Stimulated activated CD8-positive, alpha-beta memory T cell treated with anti-CD3 and anti-CD28 coated beads, Interleukin-7, amount 100 ng/mL, for 1 hour (primary cell): ENCODE measurements at places on chromosomes 2 and 18.

DNA sequence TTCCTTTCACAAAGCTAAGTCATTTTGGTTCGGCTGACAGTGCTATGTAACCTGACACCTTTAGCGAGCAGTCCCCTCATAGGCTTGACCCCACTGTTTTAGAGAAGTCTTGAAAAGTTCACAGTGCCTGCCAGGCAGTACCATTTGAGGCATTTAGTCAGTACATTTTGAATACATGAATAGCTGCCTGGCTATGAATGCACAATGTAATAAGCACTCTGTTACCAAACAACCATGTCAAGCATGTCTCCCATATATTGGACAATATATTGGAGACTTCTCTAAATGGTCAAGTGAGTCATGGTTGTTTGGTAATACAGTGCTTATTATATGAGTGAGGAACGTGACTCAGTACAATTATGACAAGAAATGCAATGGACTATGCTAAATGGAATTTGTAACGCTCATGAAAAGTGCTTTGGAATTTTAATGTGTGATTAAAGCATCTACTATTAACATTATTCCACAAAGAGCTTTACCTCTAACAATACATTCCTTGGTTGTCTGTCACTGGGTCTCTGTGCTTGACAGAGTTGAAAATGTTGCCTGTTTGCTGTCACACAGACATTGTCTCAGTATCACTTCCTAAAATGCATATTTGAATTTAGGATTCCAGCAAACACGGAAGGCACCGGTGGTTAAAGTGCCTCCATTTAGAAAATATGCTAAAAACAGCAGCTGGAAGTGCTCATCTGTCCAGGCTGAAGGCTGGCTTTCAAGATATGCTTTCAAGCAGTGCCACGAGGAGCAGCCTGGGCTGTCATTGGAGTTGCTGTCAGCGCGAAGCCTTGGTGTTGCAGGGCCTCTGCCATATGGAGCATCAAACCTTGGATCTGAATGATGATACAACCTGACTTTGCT is 458.6 kb downstream of the FBXO15 start:
- no peak for DNase-seq

DNA sequence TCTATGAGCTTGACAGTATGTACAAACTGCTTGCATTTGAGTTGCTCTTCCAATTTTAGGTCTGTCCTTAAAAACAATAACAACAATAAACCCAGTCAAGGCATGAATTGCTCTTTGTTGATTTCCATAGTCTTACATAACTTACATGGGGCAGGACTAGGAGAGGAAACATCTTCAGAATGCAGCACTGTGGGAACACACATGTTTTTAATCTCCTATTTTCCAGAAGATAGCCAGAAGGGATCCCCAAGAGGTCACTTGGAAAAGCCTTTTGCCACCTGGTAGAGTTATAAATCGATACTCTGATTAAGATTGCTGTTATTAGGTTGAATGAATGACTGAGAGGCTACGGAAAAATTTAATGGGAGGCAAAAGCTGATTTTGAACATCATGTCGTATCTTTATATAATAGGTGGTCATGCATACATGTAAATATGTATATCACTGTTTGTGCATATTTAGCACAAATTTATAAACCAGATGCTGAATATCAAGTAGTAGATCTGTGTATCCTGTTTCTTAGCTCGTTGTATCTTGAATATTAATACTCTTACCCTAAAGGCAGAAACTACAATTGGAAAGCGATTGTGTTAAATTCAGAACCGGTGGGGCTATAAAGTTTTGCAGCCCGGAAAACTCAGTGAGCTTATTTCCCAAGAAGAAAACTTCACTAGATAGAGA is 479.4 kb upstream of the TCF4 start:
- no peak for DNase-seq

DNA sequence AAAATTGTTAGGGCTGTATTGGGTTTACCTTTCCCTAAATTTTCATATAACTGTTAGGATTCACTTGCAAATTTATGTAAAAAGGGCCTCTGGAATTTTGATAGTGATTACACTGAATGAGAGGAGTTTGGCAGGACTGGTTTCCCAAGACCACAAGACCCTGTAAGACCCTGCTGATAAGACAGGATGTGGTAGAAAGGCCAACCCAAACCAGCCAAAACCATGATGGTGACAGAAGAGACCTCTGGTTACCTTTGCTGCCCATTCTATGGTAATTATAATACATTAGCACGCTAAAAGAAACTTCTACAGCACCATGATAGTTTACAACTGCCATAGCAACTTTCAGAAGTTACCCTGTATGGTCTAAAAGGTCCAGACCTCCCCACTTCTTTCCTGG is 8.3 kb upstream of the CASP10 start:
- DNase-seq = no peak

DNA sequence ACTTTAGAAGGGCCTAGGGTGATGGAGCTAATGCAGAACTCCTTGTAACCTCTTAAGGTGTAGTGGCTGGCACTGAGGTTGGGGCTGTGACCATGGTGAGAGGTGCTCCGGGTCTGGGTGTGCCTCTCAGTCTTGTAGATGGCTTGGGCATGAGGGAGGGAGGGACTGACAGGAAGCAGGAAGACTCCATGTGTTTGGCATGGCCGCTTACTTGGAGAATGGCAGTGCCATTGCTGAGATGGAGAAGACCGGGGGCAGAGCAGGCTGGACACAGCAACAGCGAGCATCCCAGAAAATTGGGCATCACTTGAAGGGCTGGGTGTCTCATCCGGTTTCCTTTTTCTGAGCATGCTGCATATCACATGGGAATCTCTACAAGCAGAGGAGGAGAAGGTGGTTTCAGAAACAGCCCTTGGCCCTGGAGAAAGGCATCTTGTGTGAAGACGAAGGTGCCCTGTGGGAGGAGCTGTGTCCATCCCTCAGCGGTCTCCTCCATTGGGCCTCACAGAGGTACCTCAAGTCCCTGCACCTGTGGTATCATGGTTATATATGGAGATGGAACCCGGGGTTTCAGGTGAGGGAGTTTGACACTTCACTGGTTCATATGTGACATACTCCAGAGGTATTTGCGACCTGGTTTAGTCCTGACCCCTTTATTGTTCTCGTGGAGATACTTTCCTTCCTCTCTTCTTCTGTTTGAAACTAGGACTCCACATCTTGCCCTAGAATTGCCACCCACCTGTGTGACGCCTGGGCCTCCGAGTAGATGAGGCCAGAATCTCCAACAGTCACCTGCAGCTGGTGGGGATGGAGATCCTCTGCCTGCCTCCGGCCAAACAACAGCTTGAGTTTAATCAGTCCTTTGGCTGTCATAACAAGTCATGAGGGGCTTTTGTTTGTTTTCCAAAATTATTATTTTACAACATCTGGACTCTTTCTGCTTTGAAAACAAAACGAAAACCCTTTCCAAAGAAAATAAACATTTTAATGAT is 45.6 kb downstream of the INPP4A start:
- DNase-seq = no peak

GRCh38 chr2:119723784-119724467 is 35.8 kb upstream of the PTPN4 start:
- DNase-seq = no peak

- DNase-seq = no peak
Measured at GRCh38 chr2:149562324-149562723, 25.3 kb downstream of the MMADHC start.

GRCh38 chr2:45184606-45185005 is 175.4 kb upstream of the SIX2 start:
- DNase-seq = no peak

DNA sequence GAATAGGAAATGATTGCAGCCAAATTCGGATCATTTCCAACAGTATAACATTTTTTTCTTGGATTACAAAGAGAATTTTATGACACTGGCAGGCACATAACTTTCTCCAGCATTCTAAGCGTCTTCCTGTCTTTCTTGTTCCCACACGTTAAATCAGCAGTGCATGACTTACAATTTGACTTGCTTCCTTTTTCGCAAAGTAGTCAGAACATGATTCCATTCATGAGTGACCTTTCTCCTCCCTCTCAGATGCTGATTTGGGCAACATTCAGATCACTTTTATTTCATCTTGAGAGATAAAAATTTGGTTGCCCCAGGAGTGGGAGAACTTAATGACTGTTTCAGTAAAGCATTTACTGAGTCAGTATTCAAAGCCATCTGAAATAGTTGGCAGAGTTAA is 858.7 kb upstream of the ACVR2A start:
- no peak for DNase-seq
